ENCODE measurements at places on chromosomes 1 and 21.

DNA sequence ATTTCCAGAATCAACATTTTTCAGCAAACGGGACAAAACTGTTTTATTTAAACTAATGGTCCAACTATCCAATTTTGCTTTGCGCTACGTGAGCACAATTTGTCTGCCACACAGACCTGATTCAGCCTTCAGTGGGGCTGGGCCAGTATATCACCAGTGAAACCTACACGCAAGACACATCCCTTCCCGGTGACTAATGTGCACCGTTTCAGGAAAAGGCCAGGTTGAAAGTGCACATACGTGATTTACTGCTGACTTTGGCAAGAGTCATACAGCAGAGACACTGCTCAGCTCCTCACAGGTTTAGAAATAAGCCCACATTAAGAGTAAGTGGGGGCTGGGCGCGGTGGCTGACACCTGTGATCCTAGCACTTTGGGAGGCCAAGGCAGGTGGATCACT lies 5.1 kb upstream of the TMEM51 start:
- no peak for DNase-seq

- DNase-seq = no peak
These were observed 208.7 kb downstream of the SIPA1L2 start for GRCh38 chr1:232421143-232421796.

DNA sequence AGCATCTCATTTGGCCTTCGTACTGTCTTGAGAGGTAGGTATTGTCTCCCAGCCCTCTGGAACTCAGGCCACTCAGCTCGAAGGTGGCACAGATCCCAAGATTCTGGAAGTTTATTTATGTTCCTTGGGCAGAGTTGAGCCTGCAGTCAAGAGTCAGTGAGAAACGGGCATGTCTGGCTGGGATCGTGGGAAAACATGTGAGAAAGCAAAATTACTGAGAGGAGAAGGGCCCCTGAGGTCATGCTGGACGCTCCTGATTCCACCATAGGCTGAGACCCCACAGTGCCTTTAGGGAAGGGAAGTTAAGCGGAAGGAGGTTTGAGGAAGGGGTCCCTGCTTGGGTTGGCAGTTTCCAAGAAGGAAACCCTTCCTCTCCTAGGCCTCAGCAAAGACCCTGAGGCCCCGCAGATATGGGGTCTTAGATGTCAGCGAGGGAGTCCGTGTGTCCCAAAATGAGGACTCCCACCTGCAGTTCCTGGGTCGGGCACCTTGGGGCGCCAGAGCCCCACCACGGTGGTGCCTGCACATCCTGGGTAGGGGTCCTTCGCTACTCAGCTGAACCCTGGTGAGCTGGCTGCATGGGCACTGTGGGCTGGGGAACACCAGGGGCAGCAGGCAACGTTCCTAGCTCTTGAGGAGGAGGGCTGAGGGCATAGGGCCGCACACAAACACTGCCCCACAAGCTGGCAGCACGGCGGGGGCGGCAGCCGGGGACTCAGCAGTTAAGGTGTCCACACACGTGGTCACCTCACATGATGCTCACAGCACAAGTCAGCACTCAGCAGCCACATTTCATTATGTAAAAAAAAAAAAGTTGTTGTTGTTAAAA lies 12.3 kb upstream of the SEMA4A start:
- no peak for DNase-seq

DNA sequence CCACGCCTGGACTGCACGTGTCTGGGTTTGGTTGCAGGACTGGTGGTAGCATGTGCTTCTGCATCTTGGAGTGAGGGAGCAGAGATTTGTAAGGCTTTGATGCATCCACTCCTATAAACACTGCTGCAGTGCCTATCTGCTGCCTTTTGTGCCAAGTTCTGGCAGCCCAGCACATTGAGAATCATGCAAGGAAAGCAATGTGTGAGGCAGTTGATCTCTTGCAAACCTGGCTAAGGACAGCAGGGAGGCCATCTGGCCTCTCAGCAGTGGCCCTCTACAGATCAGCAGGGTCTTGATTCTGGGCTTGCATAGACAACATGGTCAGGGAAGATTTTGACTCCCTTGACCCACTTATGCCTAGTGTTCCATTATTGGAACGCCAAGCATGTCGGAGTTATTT lies 81.2 kb upstream of the COA6 start:
- DNase-seq = no peak

DNA sequence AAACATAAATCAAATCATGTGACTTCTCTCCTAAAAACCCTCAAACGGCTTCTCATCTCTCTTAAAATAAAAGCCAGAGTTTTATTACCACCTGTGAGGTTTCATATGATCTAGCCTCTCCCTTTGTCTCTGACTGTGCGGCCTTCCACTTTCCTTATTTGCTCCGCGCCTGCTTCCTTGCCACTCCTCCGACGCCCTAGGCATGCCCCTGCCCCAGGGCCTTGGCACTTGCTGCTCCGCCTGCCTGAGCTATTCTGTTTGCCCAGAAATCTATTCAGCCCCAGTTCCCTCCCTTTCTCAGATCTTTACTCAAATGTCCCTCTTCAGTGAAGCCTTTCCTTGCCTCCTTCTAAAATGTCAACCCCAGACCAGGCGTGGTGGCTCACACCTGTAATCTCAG lies 57.5 kb upstream of the DISP3 start:
- no peak for DNase-seq

DNA sequence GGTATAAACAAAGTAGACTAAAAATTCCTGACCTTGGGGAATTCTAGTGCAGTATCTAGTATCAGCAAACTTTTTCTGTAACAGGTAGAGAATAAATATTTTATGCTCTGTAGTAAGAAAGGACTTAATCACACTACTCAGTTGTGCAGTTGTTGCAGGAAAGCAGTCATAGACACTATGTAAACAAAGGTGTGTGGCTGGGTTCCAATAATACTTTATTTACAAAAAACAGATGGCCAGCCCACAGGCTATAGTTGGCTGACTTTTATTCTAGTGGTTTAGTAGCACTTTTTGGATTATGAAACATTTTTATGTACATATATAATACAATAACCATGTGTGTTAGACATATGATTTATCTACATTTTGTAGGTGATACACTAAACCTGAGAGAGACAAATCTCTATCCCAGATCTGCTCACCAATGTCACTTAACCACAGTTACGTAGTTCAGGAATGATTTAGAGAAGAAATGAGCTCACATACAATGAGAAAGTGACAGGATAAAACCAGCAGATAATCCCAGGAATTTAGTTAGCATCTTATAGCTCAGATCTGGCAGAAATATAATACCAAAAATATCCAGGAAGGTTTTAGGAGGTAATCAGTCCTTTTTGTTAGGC lies 56.1 kb downstream of the MIER1 start:
- DNase-seq = no peak

GRCh38 chr1:234484991-234485739 lies 6.2 kb upstream of the TARBP1 start:
- no peak for DNase-seq

DNA sequence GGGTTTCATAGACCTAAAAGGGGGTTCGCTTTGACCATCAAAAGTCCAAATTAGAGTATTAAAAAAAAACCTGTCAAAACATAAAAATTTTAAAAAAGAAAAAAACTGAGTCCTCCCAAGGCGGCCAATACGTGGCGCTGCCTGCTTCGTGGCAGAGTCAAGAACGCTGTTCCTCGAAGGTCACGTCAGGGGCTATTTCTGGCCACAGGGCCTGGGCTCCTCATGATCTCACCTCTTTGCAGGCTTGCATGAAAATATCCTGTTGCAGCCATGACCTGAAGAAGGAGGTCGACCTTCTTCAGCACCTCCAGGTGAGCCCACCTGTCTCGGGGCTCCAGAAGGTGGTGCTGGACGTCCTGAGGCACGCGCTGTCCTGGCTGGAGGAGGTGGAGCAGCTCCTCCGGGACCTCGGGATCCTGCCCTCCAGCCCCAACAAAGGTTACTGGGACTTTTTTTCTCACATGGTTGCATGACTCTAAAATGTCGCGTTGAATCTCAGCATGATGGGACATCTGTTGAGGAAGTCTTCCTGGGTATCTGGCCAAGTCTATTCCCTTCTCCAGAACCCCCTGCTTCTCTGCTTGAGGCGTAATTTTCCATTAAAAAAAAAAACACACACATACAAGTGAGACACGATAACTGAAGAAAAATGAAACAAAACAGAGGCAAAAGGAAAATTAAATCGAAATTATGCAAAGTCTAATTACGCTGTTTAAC lies 80.4 kb upstream of the EFHD2 start:
- no peak for DNase-seq

DNA sequence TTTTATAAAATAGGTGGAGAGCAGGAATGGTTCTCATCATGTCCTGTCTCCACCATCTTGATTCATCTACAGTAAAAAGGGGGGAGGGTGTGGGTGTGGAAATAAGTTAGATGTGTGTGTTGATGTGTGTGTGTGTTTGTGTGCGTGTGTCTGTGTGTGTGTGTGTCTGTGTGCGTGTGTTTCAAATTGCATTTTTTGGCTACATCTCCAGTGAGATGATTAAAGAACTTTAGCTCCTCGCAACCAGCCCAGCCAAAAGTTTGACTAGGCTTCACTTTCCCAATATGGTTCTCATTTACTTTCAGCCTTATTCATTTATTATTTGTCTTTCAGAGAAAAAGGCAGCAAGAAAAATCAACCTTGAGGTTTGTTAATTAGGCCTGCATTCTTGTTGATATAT lies 14.7 kb upstream of the HAO2 start:
- DNase-seq = no peak

- DNase-seq = no peak
These were observed 61.6 kb downstream of the TMCO4 start for GRCh38 chr1:19738076-19738475.

DNA sequence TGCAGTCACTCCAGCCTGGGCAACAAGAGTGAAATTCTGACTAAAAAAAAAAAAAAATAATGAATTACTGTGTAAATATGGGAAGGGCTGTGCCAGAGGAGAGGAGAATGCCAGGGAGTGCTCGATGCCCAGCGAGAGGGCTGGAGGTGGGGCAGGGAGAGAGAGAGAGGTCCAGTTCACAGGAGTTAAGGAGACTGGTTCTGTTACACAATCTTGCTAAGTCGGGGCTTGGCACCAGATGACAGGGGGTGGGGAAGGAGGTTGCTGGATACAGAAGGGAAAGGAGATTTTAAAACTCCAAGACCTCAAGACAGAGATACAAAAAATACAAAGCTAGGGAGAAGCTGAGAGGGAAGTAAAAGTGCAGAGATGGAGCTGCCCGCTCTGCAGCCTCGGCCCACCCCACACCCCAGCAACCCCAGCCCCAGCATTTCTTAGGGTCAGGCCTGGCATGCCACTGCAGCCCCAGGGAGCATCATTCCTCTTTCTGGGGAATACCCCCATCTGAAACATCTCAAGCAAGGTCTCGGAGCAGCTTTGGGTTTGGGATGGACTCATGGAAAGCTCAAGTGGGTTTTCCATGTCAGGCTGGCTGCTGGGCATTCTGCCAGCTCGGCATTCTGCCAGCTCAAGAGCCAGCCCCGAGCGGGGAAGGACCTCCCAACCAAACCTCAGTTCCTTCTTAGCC lies 991 bp downstream of the SELENBP1 start:
- DNase-seq = peak; percentile 91

DNA sequence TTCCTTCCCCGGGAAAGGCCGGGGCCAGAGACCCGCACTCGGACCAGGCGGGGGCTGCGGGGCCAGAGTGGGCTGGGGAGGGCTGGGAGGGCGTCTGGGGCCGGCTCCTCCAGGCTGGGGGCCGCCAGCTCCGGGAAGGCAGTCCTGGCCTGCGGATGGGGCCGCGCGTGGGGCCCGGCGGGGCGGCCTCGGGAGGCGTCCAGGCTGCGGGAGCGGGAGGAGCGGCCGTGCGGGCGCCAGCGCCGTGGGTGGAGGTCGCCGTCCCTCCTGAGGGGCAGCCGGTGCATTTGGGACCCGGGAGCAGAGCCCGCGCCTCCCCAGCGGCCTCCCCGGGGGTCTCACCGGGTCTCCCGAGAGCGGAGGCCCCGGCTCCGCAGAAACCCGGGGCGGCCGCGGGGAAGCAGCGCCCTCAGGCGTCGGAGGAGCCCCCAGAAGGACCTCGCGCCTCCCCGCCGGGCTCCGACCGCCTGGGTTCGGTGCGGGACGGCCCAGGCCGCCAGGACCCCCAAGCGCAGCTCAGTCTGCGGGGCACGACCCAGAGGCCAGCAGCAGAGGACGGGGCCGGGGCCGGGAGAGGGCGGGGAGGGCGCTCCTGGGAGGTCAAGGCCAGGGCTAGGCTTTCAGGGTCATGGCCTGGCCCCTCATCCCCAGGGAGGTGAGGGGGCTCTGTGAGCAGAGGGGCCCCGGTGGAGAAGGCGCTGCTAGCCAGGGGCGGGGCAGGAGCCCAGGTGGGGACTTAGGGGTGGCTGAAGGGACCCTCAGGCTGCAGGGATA lies 7.2 kb upstream of the SLX9 start:
- DNase-seq = no peak

DNA sequence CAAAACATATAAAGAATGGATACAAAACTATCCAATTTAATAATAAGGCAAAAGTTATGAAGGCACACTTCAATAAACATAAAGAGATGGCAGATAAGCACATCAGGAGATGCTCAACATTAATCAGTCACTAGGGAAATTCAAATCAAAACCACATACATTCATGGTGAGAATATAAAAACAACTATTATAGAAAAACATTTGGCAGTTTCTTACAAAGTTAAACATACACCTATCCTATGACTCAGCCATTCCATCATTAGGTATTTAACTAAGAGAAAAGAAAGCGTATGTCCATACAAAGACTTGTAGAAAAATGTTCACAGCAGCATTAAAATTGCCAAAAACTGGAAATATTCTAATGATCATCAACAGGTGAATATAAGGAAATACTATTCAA lies 44.3 kb downstream of the KIFAP3 start:
- DNase-seq = no peak

DNA sequence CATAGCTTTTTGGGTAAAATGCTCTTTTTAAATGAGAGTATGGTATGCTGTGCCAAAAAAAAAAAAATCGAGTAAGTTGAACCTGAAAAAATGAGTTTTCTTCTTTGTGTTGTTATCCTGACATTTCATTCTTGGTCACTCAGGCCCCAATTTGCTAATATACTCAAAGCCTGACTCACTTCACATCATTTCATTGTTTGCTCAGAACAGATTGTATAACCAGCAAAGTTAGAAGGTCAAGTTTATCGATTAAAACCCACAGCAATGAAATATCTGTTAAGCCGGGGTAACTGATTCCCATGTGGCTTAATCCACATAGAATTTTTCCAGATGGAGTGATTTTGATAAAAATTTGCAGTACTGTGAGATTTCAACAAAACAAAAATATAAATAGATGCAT lies 363.7 kb downstream of the NEGR1 start:
- DNase-seq = no peak

- no peak for DNase-seq
These were observed 11.3 kb downstream of the PANK4 start for GRCh38 chr1:2514863-2515762.

GRCh38 chr1:59100708-59101374 lies 196.1 kb upstream of the FGGY start:
- DNase-seq = no peak

DNA sequence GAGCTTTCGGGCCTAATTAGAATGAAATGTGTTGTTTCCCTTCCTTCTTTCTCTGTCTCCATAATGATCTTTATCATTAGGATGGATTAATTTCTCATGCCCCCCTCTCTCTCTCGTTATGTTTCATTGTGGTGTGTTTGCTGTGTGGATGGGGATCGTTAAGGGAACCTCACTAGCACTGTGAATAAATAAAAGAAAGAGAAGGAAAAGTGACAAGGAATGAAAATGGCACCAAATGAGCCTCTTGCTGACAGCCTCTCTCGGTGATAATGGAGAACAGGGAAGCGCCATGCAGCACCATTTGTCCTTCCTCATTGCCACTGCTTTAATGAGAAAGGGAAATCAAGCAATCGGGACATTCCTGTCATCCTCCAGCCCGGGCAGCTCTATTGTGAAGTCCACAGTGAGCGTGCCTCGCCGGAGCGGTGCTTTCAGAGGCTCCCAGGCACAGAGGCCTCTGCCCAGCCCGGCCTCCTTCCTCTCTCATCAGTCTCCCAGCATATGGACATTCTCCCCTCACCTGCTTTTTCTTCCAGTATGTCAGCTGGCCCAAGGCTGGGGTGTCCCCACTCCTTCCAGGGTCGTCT lies 265.7 kb upstream of the TMEM51 start:
- peak; percentile 59 for DNase-seq
